ENCODE measurements at places on chromosomes 6 and 20.

DNA sequence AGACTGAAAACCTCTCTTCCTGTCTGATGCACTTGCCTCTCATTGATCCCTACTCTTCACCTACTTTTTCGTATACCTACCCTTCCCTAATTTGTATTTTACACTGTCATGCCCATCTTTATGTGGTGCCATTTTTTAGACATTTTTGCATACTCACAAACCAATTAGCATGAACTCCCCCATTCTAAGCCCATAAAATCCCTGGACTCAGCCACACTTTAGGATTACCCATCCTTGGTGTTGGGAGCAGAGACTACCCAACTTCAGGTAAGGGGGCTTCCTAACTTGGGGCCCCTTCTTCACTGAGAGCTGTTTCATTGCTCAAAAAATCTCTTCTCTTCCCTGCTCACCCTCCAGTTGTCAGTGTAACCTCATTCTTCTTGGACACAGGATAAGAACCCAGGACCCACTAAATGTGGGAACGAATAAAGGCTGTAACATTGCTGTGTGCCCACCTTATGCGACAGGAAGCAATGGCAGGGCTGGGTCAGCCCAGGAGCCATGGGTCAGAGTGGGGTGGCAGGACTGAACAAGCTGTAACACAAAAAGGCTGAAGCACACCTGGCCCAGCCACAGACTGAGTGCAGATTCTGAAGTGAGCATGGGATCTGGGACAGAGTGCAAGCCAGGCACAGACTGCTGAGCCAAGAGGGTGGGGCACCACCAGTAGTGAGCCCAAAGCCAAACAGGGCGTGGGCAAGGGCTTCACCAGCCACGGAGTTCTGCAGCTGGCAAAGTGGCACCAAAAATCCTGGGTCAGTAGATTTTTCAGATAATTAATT is 789.1 kb upstream of the HS3ST5 start:
- no peak for DNase-seq

DNA sequence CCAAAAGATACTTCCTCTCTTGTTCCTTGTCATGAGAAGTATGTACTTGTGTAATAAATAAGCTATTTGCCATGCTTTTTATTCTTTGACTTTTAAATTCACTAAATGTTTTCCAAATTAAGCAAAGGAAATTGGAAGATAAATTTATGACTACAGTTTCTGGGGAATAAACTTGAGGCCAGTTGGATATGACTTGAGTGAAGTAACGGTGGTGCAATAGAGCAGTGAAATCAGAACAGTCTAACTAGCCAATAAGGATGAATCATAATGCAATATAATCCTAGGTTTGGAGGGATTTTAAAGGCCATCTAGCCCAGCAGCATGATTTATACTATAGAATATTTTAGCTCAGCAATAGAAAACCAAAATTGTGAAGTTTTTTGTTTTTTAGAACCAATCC is 183.8 kb upstream of the TCF21 start:
- no peak for DNase-seq

DNA sequence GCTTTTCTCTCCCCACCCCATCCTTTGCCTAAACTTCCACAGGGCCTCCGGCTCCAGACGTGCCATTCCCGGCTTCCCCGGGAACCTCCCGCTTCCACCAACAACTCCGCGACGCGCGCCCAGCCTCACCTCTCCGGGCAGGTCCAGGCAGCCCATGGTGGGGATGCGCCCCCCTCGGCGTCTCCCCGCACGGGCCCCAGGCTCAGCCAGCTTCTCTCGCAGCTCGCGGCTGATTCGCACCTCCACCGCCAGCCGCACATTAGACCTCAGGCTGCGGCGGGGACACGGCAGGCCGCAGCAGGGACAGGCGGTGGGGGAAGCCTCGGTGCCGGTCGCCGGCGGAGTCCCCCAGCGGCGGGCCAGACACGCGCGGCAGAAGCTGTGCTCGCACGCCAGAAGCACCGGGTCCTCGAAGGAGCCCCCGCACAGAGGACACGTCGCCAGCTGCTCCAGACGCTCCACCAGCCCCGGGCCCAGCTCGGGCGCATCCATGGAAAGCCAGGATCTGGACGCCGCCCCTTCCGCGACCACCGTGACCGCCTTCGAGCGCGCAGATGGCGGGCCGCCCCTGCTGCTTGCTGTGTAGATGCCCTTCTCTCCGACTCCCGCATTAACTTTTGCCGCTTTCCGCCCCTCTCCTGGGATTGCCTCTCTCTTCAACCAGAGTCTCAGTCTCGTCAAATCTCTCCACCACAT is at the start of gene RNF39:
Gene RNF39, minus strand, starts transcription at position 676 of the 696 bp plus-strand sequence. Its CDS starts 184 bp downstream, at position 492.
- peak; percentile 23 for DNase-seq

GRCh38 chr20:59043698-59044097 is 1.1 kb upstream of the PRELID3B start:
- no peak for DNase-seq

DNA sequence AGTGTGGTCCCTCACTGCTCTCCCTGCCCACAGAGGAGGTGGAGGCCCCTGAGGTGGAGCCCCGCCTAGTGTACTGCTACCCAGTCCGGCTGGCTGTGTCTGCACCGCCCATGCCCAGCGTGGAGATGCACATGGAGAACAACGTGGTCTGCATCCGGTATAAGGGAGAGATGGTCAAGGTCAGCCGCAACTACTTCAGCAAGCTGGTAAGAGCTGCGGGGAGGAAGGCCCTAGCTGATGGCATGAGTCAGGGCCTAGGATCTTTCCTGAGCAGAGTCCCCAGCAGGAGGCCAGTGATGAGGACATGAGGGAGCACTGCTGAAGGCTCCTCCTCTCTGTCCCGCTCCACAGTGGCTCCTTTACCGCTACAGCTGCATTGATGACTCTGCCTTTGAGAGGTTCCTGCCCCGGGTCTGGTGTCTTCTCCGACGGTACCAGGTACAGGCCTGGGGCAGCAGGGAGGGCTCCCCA is 11.2 kb downstream of the PCIF1 start:
- DNase-seq = no peak

DNA sequence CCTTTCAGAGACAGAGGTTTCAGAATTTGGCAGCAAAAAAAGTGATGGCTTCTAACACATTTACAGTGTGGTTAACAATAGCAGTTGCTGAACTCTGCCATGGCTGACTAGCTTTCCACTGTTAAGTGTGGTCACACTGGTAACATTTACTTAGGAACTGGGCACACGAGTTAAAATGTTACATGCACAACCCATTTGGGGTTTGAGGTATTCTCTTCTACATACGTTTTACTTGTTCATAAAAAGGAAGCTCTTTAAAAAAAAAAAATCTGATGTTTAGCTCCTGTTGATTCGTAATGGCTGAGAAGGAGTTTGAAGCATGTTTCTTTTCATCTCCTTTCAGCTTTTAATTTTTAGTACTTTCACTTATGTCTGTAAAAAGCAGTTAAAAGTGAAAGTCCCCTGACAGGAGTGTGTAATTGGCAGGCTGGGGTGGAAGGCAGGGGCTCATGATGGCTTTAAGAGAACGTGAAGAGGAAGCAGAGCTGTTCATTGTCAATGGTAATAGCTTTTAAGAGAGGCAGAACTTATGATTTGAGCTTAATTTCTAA is 245.9 kb downstream of the FARS2 start:
- no peak for DNase-seq

DNA sequence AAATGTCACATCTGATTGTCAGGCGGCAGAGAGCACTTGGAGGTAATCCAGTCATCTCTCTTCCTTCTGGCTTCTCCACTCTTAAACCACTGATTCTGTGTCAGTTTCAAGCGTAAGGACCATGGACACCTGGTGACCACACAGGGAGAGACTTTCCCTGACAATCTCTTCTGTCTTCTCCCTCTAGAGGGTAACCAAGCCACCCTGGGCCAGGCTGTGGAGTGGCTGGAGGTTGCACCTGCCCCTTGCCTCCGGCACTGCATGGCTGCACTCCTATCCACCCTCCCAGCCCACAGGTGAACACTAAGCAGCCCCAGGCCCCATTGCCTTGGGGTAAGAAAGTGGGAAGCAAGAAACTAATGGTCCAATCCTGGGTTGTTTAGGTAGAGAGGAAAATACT is 78.7 kb downstream of the BFSP1 start:
- DNase-seq = no peak

DNA sequence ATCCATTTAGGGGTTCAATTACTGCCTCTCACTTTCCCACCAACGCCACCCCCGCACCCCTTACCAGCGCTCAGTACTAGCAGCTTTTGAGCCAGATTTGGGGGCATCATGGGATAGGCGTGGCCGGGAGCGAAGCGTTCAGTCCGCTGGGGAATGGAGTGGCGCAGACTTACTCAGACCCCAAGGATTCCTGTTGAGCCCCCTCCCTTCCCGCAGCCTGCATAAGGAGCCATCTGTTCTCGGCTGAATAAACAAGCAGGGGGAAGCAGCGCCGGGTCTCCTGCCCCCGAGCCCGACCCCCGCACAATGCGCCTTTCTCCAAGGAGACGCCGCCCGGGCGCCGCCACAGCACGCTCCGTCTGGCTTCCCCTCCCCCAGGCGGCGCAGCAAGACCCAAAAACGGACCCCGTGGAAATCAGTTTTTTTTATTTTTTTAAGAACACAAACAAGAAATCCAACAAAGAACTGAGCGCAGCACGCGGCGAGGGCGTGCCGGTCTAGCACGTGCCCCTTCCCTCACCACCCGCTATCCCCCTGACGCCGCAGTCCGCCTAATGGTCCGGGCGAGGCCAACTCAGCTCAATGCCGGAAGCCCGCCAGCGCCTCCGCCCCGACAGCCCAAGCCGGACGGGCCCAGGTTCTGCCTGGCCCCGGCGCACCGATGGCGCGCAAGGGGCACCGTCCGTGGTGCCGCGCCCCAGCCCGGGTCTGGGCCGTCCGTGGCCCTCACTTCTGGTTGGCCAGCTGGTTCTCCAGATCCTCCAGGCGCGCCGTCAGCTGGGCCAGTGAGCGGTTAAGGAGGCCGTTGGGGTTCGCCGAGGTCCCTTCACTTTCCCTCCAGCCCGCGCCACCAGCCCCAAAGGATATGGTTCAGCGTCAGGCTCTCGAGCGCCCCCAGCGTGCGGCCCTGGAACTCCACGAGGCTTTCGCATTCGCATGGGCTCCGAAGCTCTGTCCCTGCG is 13.3 kb upstream of the RBPJL start:
- peak; percentile 63 for DNase-seq

GRCh38 chr20:11267762-11268335 is 594.0 kb upstream of the JAG1 start:
- DNase-seq = no peak

GRCh38 chr6:16949716-16950115 is 152.1 kb upstream of the STMND1 start:
- no peak for DNase-seq
